Left renal pelvis (tissue), 4 donors: ENCODE measurements at places on chromosomes 6 and 20.

DNA sequence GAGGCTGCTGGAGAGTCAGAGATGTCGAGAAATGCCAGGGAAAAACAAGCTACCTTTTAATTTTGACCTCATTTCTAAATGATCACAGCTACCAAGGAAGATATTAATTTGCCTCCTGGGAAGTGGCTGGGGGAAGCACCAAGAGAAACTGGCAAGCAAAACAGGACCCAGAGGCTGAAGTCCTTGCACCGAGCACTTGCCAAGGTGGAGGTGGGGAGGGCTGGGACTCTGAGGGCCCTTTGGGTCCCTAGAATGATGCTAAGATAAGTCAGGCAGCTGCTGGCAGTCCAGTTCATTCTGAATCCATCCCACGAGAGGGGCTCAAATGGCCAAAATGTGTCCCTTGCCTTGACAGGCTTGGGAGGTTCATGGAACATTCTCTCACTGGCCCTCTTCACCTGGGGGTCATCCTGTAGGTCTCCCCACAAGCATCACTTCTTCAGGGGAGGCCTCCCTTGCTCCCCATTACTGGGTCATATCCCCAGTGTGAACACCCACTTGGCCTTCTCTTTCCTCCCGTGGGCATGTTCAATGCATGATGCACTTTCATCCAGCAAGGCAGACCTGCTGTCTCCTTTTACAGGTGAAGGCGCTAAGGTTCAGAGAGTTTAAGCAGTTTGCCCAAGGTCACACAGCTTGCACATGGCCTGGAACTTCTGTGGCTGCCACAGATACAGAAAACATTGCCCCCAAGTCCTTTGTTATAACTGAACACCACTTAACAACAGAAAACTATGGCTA, 39.1 kb upstream of the BLCAP start:
- DNase-seq = no peak

DNA sequence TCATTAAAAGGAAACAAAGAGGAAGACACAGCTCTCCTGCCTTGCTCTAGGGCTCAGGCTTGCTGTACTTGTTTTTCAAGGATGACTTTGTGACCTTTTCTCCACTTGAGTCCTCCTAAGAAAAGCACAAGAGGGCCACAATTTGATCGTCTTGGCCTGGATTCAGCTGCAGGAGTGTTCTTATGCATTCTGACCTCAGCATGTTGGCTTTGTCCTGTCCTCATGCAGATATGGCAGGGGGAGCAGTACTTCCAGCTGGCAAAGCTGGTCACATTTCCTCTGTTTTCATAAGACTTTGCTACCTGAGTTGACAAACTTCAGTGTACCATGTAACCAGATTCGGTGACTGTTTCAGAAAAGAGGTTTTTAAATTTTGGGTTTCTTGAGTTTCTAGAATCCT, 30.8 kb downstream of the KDM1B start:
- DNase-seq = no peak

- DNase-seq = no peak
Observed at GRCh38 chr6:111875741-111876140, 2.5 kb upstream of the FYN start.

DNA sequence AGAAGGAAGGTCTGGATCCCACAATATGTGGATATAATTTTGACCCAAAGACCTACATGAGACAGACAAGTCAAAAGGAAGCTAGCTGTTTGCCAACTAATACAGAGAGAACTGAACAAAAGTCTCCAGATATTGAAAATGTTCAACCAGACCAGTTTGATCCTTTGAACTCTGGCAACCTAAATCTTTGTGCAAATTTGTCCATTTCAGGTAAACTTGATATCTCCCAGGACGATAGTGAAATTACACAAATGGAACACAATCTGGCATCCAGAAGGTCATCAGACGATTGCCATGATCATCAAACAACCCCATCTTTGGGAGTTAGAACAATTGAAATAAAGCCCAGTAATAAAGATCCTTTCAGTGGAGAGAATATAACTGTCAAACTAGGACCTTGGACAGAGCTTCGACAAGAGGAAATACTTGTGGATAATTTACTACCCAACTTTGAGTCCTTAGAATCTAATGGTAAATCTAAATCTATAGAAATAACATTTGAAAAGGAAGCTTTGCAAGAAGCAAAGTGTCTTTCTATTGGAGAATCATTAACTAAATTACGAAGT, 41.9 kb upstream of the SDHAF4 start:
- no peak for DNase-seq

DNA sequence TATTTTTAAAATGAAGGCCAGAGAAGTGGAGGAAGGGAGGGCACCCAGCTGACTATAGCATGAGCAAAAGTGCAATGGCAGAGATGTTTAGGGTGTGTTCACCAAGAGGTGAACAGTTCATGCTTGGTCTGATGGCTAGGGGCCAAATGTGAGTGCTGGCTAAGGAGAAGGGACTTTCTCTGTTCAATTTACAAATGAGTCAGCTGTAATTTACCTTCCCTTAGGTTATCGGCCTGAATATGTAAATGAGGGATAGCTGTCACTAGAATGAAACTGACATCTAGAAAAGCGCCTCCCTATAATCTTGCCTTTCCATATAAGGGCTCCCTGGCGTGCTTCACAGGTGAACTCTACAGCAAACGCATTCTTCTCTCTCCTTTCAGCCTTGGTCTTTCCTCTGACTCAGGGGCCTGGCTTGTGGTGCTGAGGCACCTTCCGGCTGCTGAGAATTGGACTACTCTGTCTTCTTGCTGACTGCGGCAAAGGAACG, 114.7 kb upstream of the BACH2 start:
- no peak for DNase-seq

DNA sequence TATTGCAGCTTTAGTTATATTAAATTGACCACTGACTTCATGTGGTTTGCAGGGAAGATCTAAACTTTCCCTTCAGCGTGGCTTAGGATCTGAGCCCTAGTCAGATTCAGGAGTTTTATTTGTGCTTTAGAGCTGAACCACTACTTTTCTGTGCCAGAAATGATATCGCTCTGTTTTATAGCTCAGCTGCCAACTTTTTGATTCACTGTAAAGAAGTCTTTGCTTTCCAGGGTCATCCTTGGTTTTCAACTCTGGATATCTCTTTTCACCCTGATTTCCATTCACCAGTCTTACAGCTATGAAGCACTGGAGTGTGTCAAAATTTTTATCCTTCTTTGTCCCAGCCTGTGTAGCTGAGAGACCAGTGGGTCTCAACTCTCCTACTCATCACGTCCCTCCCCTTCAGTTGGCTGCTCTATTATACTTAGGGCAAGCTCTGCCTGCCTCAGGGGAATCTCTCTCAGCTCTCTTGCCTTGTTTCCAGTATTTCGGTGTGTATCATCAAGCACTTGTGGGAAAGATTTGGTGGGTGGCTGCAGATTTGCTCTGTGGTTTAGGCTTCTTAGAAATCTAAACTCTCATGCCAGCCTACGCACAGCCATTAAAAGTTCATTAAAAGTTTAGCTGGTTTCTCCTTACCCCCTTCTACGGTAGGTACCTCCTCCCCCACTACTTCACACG, 425.5 kb downstream of the TENT5A start:
- DNase-seq = no peak

GRCh38 chr6:51778666-51779065, 308.7 kb downstream of the PKHD1 start:
- no peak for DNase-seq

GRCh38 chr6:136738692-136739057, 53.6 kb downstream of the MAP3K5 start:
- no peak for DNase-seq
